ENCODE measurements at places on chromosomes 5 and 9.

- DNase-seq, result no peak
Measured at GRCh38 chr5:68285075-68285840, 69.7 kb downstream of the PIK3R1 start.

DNA sequence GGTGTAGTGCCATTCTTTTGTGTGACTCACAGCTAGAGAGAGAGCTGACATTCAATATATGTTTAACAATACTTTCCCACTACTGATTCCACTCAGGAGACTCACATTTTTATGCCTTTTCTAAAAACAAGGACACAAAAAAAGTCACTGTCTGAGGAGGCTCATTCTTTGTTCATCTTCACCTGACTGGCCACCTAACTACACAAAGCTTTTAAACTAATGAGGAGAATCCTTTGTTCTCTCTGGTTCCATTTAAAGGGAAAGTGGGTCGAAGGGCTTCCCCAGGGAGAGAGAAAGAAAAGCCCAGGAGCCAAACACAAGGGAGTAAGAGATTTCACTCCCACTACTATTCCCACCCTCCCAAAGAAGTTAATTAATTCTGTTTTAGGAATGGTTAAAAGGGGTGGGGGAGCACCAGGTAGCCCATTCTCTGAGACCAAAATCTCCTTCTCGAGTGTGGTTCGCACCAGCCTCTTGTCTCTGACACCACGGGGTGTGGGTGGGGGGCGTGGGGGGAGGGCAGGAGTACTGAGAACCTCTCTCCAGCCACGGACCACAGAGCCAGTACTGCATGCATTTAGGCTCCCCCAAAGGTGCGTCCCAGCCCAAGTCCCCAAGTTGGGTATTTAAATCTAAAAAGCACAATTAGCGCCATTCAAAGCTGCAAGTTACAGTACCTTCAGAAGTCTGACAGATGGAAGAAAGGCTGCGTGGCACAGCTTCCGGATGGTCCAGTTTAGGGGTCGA, 747 bp downstream of the TRPM3 start:
- DNase-seq, result no peak

- no peak for DNase-seq
Measured at GRCh38 chr9:14438232-14439021, 124.5 kb upstream of the NFIB start.

GRCh38 chr5:100827481-100827889, 75.6 kb downstream of the ST8SIA4 start:
- no peak for DNase-seq

DNA sequence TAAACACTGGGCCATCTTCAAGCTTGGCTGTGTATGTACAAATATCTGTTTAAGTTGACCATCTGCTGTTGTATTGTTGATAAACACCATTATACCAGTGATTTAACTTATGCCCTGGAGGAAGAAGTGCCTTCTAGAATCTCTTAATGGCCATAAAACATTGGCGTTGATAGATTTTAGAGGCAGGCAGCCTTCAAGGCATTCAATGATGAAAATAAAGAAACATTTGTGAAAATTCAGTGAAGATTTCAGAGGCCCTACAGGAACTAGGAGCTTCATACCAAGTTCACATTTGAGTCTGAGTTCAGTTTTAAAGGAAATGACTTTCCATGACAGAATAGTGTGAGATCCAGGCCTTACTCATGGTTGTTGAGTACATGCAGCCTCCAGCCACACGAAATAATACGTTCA, 52.2 kb downstream of the MAP1B start:
- DNase-seq, result no peak

- DNase-seq, result no peak
Measured at GRCh38 chr9:129596541-129597331, 24.2 kb downstream of the C9orf50 start.

DNA sequence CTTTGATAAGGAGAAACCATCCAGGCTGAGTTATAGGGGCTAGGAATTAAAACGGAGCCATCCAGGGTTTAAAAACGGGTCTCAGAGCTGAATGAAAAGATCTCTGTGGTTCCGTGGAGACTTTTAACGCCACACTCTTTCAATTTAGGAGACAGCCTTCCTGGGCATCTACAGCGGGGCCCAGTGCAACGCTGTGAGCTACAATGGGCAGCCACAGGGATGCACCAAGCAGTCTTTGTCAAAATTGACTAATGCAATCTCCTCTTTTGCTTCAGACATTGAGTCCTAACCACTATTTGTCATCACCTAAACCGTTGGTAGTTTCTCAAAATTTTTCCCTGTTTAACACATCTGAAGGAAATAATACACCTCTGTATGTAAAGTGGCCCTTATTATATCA, 96.6 kb upstream of the ABCA1 start:
- no peak for DNase-seq

GRCh38 chr5:50963971-50964745, 297.7 kb downstream of the PARP8 start:
- no peak for DNase-seq

- no peak for DNase-seq
Measured at GRCh38 chr5:169656125-169656901, 19.2 kb downstream of the DOCK2 start.

DNA sequence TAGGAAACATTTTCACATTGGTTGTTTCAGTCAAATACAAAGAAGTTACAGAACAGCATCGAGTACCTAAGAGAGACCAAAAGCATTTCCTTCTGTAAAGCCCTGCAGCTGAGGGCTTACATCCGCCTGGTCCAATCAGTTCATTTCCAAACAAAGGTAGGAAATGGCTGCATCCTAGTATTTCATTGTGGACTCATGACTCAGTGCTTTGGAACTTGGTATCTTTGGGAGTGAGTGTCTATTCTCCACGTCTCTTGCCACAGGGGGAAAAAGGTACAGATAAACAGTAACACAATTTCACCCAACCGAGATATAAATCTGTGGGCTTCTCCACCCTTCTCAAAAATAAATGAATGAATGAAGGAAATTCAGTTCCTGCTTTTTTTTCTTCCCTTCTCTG, 75.4 kb downstream of the NFIB start:
- DNase-seq, result no peak

DNA sequence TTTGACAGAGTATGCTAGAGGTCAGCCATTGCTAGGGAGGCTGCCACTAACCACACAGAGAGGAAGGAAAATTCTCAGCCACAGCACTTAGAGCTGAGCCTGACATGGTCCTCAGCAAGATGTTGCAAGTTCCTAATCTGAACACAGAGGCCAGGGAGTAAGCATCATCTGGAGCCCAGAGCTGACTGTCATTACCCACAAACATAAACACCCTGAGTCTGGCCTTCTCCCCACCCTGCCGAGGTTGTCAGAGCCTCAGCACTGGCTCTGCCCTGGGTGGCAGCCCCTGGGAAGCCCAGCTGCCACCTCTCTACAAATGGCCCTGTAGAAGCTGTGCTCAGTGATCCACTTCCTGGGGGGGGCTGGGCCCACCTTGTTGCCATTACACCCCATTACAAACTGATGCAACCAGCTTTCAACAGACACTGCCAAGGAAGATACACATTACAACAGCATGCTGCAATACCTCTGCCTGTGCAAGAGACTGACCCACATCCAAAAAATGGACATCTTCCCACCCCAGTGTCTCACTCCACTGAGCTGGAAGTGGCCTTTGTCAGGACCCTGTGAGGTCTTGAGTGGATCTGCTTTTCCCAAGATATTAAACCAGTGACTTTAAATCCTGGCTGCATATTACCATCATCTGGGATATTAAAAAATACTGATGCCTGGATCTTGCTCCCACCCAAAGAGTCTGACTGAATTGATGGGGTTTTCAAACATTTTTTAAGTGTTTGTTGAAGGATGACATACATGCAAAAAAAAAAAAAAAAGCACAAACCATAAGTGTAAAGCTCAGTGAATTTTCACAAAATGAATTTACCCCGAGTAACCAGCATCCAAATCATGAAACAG, 33.0 kb downstream of the IRF1 start:
- DNase-seq, result no peak

GRCh38 chr9:134030821-134031470, 5.7 kb downstream of the BRD3OS start:
- DNase-seq, result no peak

DNA sequence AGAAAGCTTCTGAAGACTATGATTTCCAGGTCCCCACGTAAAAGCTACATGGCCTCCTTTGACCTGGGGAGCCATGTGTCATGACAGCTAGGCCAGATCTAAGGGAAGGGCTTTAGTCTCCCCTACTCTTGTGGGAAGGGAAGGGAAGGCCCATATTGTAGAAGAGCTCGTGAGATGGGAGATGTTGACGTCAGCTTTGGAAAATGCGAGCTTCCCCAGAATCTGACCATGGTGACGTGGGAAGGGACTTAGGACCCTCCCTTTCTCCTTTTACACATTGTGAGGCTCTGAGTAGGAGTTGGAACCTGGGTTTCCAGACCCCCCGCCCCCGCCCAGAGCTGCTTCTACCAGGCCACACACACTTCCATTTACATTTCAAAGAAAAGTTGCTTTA, 165.5 kb downstream of the SYK start:
- DNase-seq, result no peak

GRCh38 chr5:60489377-60489776, 210.6 kb downstream of the DEPDC1B start:
- DNase-seq, result no peak

DNA sequence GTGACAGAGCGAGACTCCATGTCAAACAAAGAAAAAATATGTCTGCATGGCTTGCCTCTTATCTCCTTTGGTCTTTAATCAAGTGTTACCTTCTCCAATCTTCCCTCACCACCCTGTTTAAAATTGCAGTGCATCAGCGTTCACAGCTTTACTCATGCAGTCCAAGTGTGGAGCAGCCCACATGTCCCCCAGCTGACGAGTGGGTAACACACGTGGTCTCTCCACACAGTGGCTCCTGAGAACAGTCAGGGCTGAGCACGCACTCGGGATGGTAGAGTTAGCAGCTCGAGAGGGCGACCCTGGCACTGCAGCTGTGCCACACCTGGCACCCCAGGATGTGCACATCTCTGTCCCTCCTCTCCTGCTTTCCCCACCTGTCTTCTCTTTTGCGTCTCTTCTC, 25.9 kb upstream of the CFAP157 start:
- DNase-seq, result no peak

DNA sequence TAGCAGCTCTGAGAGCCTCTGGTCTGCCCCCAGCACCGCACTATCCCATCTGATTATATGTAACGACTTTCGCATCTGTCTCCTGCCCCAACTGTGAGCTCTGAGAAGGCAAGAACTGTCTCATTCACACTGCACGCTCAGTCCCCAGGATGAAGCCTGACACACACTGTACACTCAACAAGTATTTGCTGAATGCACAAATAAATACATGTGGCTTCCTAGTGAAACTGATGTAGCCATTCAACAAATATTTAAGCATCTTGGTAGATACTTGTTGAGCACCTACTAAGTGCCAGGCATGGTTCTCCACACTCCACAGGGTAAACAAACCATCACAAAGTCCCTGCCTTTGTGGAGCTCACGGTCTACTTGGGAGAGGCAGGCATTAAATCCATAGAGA, 34.6 kb upstream of the PTGS1 start:
- no peak for DNase-seq

- DNase-seq, result no peak
Measured at GRCh38 chr5:14676320-14676719, 11.8 kb downstream of the OTULIN start.

GRCh38 chr5:126376443-126376842, 46.8 kb upstream of the GRAMD2B start:
- DNase-seq, result no peak

- DNase-seq, result no peak
Measured at GRCh38 chr9:34179213-34180136, 632 bp downstream of the UBAP1 start.

GRCh38 chr9:121778252-121779225, 127.1 kb downstream of the DAB2IP start:
- DNase-seq, result no peak

DNA sequence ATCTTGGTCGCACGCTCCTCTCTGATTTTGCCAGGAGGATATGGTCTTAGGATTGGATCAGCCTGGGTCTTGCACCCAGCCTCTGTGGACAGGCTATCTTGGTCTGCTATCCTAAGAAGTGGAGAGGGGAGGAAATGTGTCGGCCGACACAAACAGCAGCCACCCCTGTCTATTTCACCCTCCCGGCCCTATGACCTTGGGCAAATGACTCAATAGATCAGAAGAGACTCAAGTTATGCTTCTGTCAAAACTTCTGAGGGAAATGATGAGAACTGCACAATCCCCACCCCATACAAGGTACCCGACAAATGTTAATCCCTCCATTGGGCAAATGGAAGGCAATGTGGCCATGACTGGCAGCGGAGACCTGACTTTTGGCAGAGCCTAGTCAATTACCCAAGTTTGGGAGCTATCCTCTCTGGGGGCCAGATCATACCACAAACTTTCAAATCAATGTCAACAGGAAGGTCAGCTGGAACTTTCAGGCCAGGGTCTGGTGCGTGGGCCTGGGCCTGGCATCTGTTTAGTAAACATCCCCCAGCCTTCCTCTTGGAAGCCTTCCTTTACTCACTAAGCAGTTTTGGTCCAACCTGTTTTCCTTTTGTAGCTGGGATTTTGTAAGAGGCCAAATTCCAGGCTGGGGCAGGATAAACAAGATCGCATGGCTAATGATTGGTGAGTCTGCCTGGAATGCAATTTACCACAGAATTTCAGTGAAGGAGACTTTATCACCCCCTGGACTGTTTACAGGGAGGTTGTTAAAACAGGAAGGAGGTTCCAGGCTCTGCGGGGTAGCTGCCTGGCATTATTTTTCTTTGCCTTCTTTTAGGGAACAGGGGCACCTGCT, 64.2 kb upstream of the CPEB4 start:
- no peak for DNase-seq

- DNase-seq, result no peak
Measured at GRCh38 chr5:171633776-171634470, 151.7 kb upstream of the SMIM23 start.

- DNase-seq, result no peak
Measured at GRCh38 chr5:129631961-129632360, 115.9 kb upstream of the MINAR2 start.

- no peak for DNase-seq
Measured at GRCh38 chr9:109967651-109968642, 187.9 kb downstream of the PALM2AKAP2 start.

DNA sequence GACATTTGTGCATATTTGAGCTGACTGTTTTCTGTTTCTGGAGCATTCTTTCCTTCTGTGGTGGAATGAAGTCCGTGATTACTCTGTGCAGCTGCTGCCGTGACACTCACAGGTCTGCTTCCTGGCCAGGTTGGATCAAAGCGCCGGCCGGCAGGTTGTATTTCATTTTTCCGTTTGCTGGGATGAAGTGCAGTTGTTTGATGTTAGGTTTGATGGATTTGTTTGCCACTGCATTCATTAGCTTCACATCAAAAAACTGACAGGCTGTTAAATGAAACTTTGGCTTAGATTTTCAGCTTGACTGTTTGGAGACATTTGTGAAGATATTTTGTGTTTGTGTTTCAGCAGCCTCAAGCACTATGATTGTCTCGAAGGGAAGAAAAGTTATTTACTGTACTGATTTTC, 140.1 kb downstream of the KDM4C start:
- no peak for DNase-seq

DNA sequence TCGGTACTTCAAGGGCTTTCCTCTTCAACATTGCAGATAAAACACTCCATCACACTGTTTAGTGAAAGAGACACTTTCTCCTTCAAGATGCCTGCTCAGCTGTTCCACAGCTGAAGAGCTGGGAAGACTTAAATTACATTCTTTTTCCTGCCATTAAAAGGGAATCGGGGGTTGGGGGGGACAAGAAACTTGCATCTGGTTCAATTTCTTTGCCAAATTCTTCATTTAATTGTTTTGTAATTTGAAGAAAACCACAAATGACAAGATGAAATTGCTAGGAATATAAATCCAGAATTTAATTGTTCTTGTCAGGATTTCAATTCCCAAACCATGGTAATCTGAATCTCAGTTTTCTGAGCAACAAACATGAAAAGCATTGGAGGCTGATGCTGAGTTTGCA, 478.3 kb downstream of the EBF1 start:
- DNase-seq, result no peak

- DNase-seq, result no peak
Measured at GRCh38 chr5:94103514-94104245, 362.3 kb upstream of the POU5F2 start.
